ENCODE measurements at places on chromosomes 2 and 18.
A peak's percentile ranks its signal among the peaks of the same experiment; 100 is the strongest.

DNA sequence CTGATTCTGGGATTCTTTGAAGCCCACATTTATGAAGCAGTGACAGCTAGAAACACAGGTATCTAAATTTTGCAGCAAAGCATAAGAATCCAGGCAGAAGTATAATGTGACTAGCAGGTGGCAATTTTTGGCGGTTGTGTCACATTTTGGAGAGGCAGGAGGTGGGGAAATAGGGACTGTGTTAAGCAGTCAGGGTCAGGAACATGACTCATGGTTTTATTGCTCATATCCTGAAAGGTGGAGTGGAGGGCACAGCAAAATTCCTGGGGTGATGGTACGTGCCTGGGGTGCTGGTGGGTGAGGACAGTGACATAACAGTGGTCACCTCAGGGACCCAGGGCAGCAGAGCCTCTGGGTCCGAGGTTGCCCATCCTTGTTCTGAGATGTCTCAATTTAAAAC is 63.5 kb upstream of the TTN start:
- no peak overlapping the region for H3K4me3 ChIP-seq
- no peak for DNase-seq
- no peaks in the 10 kb centered on the region for H3K27me3 ChIP-seq
- no peak overlapping the region for H3K27ac ChIP-seq
- peaks cover 22% of the 10 kb centered on the region for H3K4me1 ChIP-seq

- no peaks in the 10 kb centered on the region for H3K36me3 ChIP-seq
- peaks cover 20% of the 10 kb centered on the region for H3K27me3 ChIP-seq
- no peak overlapping the region for H3K4me3 ChIP-seq
- no peak overlapping the region for H3K27ac ChIP-seq
Measured at GRCh38 chr2:143786026-143786765, 657.0 kb downstream of the ARHGAP15 start.

GRCh38 chr2:161170958-161171932 is 11.0 kb downstream of the TANK start:
- H3K4me3 ChIP-seq = no peak overlapping the region
- peaks cover 71% of the 10 kb centered on the region for H3K4me1 ChIP-seq
- H3K36me3 ChIP-seq = peaks cover 90% of the 10 kb centered on the region
- H3K27ac ChIP-seq = peak overlapping the region; percentile 35
- no peaks in the 10 kb centered on the region for H3K27me3 ChIP-seq

GRCh38 chr2:54640834-54641540 is 82.5 kb upstream of the EML6 start:
- no peaks in the 10 kb centered on the region for H3K27me3 ChIP-seq
- peaks cover 70% of the 10 kb centered on the region for H3K36me3 ChIP-seq
- H3K4me1 ChIP-seq = peaks cover 10% of the 10 kb centered on the region

DNA sequence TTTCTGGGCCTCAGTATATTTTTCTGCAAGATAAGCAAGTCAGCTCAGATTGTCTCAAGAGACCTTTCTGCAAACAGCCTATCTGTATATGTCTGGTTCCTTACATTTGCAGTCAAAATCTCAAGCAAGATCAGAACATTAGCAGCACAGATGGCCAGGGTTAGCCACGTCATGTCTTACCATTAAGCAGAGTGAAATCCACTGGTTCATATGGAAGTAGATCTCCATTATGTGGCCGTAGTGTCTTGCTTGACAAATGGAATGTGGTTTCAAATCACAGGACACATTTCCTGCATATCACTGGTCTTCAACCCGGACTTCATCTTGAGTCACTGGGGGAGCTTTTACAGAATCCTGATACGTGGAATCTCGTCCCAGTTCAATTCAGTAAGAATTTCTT is 500.2 kb downstream of the FBXO15 start:
- DNase-seq = no peak
- H3K36me3 ChIP-seq = no peaks in the 10 kb centered on the region
- no peak overlapping the region for H3K27ac ChIP-seq
- no peak overlapping the region for H3K4me3 ChIP-seq
- H3K4me1 ChIP-seq = no peaks in the 10 kb centered on the region

GRCh38 chr2:160989778-160990177 is 170.4 kb upstream of the TANK start:
- H3K4me1 ChIP-seq = peaks cover 5% of the 10 kb centered on the region
- DNase-seq = no peak
- H3K27ac ChIP-seq = no peak overlapping the region
- no peak overlapping the region for H3K4me3 ChIP-seq
- H3K36me3 ChIP-seq = no peaks in the 10 kb centered on the region

- H3K27me3 ChIP-seq = no peaks in the 10 kb centered on the region
- H3K4me3 ChIP-seq = no peak overlapping the region
- H3K36me3 ChIP-seq = no peaks in the 10 kb centered on the region
- peaks cover 4% of the 10 kb centered on the region for H3K4me1 ChIP-seq
- peak; percentile 29 for DNase-seq
- H3K27ac ChIP-seq = no peak overlapping the region
Measured at GRCh38 chr2:44479127-44479887, 117.6 kb downstream of the CAMKMT start.

DNA sequence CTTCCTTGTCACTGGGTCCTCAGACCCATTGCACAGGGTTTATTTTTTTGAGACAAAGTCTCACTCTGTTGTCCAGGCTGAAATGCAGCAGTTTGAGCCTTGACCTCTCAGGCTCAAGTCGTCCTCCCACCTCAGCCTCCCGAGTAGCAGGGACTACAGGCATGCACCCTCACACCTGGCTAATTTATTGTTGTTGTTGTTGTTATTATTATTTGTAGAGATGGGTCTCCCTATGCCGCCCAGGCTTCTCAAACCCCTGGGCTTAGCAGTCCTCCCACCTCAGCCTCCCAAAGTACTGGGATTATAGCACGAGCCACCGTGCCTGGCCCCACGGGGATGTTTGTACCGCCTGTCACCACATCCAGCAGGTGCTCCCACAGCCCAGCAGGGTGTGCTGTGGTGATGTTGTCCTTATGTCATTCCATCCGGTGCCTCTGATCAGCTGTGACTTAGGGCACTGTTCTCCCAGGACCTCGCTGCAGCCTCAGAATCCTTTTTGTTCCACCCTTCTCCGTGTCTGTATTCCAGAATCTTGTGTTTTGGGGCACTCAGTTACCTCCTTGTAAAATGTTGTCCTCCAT is 182.3 kb downstream of the INO80D start:
- no peak for DNase-seq
- no peak overlapping the region for H3K27ac ChIP-seq
- no peak overlapping the region for H3K4me3 ChIP-seq
- H3K27me3 ChIP-seq = peaks cover 4% of the 10 kb centered on the region

GRCh38 chr2:109523536-109524361 is 90.0 kb downstream of the SEPTIN10 start:
- H3K4me3 ChIP-seq = no peak overlapping the region
- no peaks in the 10 kb centered on the region for H3K36me3 ChIP-seq
- no peak overlapping the region for H3K27ac ChIP-seq
- no peaks in the 10 kb centered on the region for H3K27me3 ChIP-seq
- no peak for DNase-seq
- H3K4me1 ChIP-seq = no peaks in the 10 kb centered on the region

DNA sequence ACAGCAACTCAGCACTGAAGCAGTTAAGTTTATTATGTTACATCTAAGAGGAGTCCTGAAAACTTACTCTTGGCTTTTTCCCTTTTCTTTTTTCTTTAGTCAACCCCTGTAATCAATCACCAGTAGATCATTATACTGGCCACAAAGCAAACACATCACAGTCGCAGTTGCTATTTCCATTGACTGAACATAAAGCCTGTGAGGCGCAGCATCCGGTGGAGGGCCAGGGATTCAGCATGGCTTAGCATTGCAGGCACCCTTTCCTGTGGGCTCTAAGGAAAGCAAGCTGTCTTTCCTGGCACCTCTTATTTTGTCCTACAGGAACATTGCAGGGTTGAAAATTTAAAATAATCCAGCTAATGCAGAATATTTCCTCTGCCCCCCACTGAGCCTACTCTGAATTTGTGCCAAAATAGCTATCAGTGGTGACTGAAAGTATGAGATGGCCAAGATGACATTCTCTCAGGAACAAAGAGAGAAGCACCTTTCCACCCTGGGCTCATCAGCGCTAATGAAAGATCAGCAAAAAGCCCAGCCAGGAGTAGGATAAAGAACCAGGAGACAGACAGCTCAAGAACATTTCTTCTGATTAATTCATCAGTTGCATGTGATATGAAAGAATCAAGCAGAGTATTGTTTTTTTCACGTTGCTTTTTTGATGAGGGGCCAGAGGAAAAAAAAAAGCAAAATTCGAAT is 85.3 kb upstream of the SULT1C3 start:
- H3K4me1 ChIP-seq = no peaks in the 10 kb centered on the region
- H3K27me3 ChIP-seq = no peaks in the 10 kb centered on the region
- H3K27ac ChIP-seq = no peak overlapping the region
- no peak overlapping the region for H3K4me3 ChIP-seq
- no peak for DNase-seq
- no peaks in the 10 kb centered on the region for H3K36me3 ChIP-seq

Measured in activated T-helper 2 cell treated with anti-CD3 and anti-CD28 coated beads, Interferon-gamma antibody, Interleukin-2, Interleukin-4, amounts not matched to agents 10 μg/mL and 5 μg/mL and 100 μg/mL, durations not matched to agents 14 hours and 24 hours and 36 hours (primary cell).